ENCODE measurements at places on chromosomes 16 and 17.

- DNase-seq = no peak
These were observed 194.6 kb upstream of the SDK2 start for GRCh38 chr17:73838815-73839214.

DNA sequence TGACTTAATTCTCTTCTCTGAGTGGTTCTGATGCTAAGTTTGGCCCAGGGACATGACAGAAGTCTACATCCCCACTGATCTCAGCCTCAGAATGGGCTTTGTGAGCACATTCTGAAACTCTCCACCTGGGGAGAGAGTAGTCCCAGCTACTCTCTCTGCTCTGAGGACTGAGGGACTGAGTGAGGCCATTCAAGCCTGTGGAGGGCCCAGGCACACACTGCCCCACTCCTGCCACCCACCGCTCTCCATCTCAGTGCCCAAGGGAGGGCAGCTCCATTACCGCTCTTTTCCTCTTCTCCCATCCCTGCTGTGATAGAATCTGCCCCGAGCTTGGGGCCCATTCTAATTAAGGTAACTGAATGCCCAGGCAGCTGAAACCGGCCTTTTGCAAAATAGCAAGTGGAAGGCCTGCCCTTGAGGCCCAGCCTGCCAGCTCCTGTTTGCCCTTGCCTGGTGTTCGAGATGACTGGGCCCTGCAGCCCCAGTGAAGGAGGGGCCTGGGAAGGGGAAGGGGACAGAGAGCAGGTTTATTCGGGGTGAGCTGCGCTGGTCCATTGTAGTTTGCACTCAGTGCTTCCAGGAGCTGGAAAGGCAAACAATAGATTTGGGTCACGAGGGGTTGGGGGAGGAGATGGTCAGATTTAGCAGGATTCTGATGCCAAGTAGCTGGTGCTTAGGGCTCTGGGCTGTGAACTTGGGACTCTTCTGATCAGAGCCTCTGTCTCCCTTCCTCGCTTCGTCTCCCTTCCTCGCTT, 76.2 kb downstream of the RAB11FIP4 start:
- DNase-seq = no peak

DNA sequence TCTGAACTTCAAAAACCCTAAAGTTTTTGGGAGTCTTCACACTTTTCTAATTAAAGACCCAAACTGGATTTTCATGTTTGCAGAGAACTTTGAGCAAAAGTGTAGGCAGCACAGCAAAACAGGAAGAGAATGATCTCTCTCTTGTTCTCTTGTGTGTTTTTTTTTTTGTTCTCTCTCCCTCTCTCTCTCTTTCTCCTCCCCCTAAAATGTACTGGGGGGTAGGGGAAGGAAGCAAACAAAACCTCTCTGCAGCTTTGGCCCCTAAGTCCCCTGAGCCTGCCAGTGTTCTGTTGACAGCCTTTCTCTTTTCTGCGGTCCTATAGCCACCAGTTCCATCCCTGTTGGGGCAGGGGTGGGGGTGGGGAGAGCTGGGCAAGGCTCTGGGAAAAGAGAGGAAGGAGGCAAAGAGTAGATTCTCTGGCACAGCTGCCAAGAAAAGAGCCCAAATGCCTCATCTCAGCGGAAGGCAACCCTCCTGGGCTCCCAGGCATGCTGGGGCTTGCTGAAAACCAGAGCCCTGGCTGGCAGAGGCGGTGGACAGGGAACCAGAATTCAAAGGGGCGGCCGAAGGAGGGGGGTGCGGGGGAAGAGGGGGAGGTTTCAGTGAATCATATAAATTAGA, 295.3 kb downstream of the SOX9 start:
- no peak for DNase-seq

DNA sequence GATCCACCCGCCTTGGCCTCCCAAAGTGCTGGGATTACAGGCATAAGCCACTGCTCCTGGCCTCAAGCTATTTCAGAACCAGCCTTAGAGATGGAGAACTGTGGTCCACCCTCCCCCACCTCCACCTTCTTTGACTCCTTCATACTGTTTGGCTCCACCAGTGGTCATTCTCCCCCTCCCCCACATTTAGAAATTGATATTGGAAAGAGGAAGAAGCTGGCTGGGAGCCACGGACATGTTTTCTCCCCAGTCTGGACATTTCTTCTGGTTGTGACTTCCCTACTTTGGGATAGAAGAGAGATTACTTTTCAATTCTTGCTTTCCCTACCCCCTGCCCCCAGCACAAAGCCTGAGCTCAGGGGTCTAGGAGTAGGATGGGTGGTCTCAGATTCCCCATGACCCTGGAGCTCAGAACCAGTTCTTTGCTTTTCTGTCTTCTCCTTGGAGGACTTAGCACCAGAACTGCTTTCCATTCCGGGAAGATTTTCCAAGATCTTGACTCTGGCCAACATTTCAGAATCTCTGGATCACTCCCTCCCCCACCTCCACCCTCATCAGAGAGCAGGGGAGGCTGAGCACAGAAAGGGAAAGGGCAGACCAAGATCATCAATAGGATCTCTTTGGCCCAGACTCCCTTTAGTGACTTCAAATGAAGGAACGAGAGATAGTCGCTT, 16.3 kb downstream of the CAVIN1 start:
- peak; percentile 56 for DNase-seq

DNA sequence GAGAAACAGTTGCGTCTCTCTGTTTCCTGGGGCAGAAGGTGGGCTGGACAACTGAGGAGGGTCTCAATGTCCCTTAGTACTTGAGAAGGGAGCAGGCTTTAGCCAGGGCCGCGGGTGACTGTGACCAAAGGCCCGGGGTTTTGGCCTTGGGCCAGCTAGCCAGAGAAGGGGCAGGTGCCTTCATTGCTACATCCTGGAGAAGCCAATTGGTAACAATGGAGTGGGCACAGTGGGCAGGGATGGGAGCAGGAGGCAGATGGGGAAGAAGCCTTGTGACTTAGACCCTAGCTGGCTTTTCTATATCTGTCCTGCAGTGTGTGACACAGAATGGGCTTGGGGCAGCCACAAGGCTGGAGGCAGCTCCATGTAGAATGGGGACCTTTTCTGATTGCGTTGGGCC, 46.0 kb downstream of the CLEC16A start:
- no peak for DNase-seq

All from fibroblast of the aortic adventitia (primary cell).